ENCODE measurements at places on chromosomes 1 and 21. TPM values are rescaled to one million over a fixed set of nuclear protein-coding genes. Genes with fewer than 3 reads are reported as not detected.

Gene PNRC2
- total RNA-seq: 140 TPM

Gene ERICH3
- not detected for total RNA-seq

GRCh38 chr21:14877581-14878228 is 187.1 kb downstream of the NRIP1 start:
- H3K27ac ChIP-seq: no peak overlapping the region
- no peaks in the 10 kb centered on the region for H3K36me3 ChIP-seq
- no peak for DNase-seq
- H3K4me3 ChIP-seq: no peak overlapping the region
- peaks cover 2% of the 10 kb centered on the region for H3K4me1 ChIP-seq
- H3K27me3 ChIP-seq: no peaks in the 10 kb centered on the region

Gene KIF21B
- total RNA-seq: 49.3 TPM

Gene SPATA45
- not detected for total RNA-seq

Gene HSF2BP
- total RNA-seq: 1.3 TPM

GRCh38 chr1:167465743-167466142 is 52.6 kb downstream of the CD247 start:
- H3K4me1 ChIP-seq: peaks cover 36% of the 10 kb centered on the region
- H3K27me3 ChIP-seq: no peaks in the 10 kb centered on the region
- H3K4me3 ChIP-seq: no peak overlapping the region
- peaks cover 34% of the 10 kb centered on the region for H3K36me3 ChIP-seq
- no peak for DNase-seq

DNA sequence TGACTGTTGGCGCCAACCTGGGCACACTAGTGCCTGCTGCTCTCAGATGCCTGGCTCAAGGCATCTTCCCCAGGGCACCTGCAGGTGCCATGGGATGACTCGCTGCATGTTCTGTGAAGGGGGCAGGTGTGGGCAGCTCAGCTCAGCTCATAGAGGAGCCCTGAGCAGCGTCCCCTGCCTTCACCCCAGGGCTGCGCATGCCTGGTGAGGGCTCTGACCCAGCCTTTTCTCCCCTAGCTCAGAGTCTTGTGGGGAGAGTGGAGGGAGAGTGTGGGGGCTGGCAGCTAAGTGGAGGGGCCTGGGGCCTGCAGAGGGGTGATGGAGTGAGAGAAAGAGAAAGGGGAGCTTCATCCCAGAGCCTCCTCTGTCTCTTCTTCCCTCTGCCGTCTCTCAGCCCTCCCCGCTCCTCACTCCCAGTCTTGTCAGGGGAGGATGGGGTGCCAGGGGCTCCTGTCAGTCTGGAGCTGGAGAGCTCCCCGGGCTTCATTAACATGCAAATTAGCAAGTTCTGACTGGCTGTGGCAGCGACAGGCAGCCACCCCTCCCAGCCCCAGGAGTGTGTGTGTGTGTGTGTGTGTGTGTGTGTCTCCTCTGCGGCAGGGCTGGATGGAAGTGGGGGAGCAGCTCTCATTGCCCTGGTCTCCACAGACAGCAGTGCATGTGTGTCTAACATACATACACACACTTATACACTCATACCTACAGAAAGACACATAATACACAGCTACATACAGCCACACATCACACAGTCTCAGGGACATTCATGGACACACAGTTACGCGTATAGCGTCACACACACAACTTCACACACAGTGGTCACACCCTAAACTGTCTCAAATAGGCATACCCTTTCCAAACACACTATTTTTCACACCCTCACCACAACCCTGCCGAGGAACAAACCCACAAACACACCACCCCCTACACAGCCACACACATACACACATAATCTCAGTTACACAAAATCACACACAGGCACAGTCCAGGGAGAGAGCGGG is 34.0 kb downstream of the FOXO6 start:
- H3K27ac ChIP-seq: no peak overlapping the region
- H3K36me3 ChIP-seq: no peaks in the 10 kb centered on the region
- DNase-seq: no peak
